ENCODE measurements at places on chromosomes 5 and 9.
A peak's percentile ranks its signal among the peaks of the same experiment; 100 is the strongest.

DNA sequence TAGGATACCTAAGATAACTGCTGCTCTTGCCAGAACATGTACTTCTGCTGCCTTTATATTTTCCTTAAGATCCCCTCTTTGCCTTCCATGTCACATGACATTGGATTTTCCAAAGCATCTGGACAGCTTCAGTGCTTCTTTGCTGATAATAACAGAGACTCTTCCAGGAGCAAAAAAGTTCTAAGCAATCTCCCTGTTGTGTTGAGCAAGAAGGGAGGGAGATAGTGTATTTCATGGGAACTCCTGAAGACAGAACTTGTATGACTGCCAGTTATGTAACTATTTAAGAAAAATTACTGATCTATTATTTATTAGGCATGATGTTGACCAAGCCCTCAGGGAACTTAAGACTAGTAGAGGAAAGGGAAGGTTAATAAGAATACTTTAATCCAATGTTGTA is 454.7 kb downstream of the SPATA31D1 start:
- no peak for DNase-seq

DNA sequence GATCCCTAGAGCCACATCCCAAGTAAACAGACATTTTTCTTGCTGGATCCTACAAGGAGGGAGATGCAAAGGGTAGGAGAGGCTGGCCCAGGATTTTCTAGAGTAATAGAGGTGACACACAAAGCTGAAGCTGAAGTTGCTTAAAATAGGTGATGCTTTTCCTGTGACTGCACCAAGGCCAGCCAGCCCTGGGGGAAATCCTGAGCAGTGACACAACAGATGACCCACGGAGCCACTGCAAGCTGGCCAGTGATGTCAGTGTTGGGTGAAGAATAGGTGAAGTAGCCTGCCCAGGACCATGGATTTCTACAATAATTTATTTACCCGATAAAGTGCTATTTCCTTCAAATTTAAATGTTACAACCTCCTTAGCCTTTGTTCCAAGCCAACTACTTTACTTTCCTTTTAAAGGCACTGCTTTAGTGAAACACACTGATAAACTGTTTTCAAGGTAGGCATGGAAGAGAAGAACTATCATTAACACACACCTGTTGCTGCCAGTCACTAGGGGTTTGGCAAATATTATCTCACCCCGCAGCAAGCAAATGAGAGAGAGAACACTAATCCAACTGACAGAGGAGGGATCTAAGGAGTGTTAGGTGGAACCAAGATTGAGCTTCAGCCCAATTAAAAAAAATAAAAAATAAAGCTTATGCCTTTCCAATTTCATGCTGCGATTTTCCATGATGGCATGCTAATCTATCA is 123.5 kb downstream of the CTNND2 start:
- no peak for DNase-seq

GRCh38 chr9:37430841-37431597 is 8.5 kb downstream of the GRHPR start:
- no peak for DNase-seq

- no peak for DNase-seq
Observed at GRCh38 chr5:6582507-6583048, 50.3 kb downstream of the NSUN2 start.

- no peak for DNase-seq
Observed at GRCh38 chr5:111360173-111360572, 136.0 kb downstream of the CAMK4 start.

GRCh38 chr9:14704281-14704680 is 11.0 kb upstream of the ZDHHC21 start:
- DNase-seq = no peak

DNA sequence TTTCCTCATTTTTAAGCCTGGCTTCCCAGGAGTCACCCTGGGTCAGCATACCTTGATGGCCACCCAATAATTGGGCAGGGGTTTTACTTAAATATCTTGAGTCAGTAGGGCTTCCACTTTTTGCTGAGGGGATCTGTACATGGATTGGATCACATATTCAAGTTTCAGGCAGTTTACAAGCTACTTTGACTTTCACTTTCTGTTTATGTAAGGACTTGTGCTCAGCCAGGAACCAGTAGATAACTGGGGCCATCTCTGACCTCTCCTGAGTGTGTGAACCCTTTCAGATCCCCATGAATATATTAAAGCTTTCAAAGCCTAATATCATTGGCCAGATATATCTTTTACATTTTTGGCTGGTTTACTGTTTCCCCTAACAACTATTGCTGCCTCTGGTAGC is 45.1 kb downstream of the SLCO6A1 start:
- no peak for DNase-seq

DNA sequence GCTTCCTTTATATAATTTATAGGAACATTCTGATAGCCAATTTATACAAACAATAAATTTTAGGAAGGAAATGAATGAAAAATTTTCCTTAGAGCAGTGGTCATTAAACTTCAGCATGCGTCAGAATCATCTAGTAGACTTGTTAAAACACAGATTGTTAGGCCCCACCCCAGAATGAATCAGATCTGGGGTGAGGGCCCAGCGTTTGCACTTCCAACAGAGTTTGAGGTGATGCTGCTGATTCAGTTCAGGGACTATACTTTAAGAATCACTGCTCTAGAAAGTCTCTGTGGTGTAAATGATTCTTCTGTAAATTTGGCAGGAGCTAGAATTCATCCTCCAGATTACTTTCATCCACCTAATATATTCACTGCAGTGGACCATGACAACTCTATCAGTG is 80.4 kb downstream of the SLC12A2 start:
- DNase-seq = peak; percentile 5

GRCh38 chr5:116577064-116577788 is 2.6 kb upstream of the SEMA6A start:
- no peak for DNase-seq

GRCh38 chr9:71302776-71303175 is 181.4 kb upstream of the TRPM3 start:
- DNase-seq = no peak
